ENCODE measurements at places on chromosomes 13 and 19.

DNA sequence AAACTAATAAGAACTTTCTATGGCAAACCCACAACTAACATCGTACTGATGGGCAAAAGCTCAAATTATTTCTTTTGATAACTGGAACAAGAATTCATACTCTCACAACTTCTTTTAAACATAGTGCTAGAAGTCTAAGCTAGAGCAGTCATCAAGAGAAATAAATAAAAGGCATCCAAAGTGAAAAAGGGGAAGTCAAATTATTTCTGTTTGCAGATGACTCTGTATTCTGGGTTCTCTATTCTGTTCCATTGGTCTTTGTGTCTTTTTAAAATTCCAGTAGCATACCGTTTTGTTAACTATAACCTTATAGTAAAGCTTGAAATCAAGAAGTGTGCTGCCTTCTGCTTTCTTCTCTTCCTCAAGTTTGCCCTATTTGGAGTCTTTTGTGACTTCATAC, 1215.9 kb downstream of the UQCRFS1 start:
- DNase-seq, result no peak

DNA sequence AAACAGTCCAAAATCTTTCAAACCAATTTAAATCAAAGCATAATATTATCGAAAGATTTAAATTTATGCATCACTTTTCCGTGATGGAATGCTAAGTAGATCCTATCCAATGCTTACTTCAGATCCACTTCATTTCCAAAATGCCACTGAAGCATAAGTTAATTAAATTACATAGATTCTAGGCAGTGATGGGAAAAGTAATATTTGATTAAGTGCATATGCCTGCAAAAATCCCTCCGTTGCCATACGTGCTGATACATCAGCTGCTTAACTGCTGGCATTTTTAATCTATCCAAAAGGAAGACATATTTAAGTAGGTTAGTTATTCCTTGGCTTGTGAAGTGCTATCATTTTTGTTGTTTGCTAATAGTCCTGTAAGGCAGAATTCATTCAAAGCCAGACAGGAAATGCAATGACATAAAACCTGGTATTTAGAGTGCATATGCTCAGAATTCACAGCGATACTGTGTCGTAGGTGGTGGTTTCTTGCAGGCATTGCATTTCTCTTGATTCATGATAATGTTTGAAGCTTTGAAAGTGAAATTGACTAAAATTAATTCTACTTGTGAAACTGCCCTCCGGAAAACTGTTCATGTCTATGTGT, 738.3 kb upstream of the GPC6 start:
- DNase-seq, result no peak

DNA sequence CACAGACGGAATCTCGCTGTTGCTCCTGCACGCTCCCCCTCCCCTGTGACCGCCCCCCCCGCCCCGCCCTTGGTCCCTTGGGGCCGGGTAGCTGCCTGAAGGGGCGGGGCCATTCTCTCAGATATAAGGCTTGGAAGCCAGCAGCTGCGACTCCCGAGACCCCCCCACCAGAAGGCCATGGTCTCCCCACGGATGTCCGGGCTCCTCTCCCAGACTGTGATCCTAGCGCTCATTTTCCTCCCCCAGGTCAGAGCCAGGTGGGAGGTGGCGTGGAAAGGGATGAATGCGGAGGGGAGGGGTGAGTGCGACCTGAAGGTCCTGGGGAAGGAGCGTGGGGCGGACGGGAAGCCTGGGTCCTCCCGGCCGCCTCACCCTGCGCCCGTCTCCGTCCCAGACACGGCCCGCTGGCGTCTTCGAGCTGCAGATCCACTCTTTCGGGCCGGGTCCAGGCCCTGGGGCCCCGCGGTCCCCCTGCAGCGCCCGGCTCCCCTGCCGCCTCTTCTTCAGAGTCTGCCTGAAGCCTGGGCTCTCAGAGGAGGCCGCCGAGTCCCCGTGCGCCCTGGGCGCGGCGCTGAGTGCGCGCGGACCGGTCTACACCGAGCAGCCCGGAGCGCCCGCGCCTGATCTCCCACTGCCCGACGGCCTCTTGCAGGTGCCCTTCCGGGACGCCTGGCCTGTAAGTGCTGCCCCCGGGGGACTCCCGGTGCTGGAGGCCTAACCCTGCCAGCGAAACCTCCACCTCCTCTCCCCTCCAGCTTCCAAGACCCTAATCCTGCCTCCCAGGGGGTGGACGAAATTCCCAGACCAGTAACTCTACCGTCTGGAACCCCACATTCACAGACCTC, at the start of gene DLL3:
TSS of gene DLL3 (plus strand) at position 150 of the 845 bp plus-strand sequence. CDS start at position 178, 28 bp downstream.
- DNase-seq, result peak; percentile 41

- DNase-seq, result no peak
Measured at GRCh38 chr13:91520952-91521351, 122.5 kb downstream of the GPC5 start.

- DNase-seq, result no peak
Measured at GRCh38 chr13:72379581-72379980, 347.8 kb downstream of the MZT1 start.

- DNase-seq, result no peak
Measured at GRCh38 chr19:51263808-51264207, 12.9 kb downstream of the SIGLECL1 start.

- no peak for DNase-seq
Measured at GRCh38 chr13:22049384-22049783, 378.5 kb downstream of the FGF9 start.

- DNase-seq, result no peak
Measured at GRCh38 chr19:1889907-1890306, 4.6 kb upstream of the ABHD17A start.

- no peak for DNase-seq
Measured at GRCh38 chr13:71304861-71305260, 562.1 kb downstream of the DACH1 start.

GRCh38 chr13:113907635-113908617, 44.0 kb upstream of the GAS6 start:
- peak; percentile 14 for DNase-seq

DNA sequence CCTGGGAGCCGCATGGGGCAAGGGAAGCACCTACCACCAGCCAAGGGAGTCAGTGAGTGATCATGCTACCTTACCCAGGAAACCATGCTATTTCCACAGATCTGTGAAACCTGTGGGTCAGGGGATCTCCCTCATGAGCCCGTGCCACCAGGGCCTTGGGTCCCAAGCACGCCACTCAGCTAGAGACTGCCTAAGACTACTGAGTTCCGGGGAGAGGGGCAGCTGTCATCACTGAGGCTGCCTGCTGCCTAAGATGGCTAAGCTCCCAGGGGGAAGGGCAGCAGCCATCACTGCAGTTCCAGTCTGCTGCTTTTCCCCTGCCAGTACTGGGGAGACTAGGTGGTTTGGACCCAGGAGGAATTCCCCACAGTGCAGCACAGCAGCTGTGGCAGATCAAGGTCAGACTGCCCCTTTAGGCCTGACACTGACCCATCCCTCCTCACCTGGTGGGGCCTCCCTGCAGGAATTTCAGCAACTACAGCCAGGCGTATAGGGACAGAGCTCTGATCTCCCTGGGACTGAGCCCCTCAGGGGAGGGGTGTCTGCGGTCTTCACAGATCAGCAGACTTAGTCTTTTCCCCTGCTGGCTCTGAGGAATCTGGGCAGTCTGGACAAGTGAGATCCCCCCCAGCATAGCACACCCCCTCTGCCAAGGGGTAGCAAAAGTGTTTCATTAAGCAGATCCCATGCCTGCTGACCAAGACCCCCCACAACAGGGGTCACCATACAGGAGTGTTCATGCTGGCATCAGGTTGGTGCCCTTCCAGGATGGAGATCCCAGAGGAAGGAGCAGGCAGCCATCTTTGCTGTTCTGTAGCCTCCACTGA, 26.9 kb downstream of the VSTM2B start:
- peak; percentile 6 for DNase-seq

GRCh38 chr19:591099-591958, 1.6 kb downstream of the HCN2 start:
- no peak for DNase-seq

GRCh38 chr13:38564256-38565150, 122.4 kb upstream of the FREM2 start:
- no peak for DNase-seq

- no peak for DNase-seq
Measured at GRCh38 chr13:113231306-113232207, 22.1 kb downstream of the CUL4A start.

GRCh38 chr19:49816590-49816989, 1.5 kb upstream of the MED25 start:
- DNase-seq, result no peak

DNA sequence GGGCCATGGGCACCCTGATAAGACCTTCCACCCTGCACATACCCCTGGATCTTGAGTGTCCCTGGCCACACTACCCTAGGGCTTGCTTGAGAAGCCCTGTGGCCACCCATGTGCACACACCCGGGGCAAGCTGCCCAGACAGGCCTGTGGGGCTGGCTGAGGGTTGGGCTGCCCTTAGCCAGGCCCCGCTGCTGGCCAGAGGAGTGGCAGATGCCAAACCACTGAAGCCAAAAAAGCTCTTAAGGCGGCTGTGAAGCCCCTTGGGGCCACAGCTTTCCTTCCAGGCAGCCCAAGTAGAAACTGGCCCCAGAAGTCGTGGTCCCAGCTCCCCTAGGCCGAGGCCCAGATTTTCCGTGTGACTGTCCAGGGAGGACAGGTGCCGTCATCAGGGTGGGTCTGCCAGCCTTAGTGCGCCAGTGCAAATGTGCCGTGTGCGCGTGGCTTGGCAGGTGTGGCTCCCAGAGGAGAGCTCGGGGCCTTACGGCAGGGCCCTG, 14.8 kb downstream of the CEBPG start:
- DNase-seq, result no peak

DNA sequence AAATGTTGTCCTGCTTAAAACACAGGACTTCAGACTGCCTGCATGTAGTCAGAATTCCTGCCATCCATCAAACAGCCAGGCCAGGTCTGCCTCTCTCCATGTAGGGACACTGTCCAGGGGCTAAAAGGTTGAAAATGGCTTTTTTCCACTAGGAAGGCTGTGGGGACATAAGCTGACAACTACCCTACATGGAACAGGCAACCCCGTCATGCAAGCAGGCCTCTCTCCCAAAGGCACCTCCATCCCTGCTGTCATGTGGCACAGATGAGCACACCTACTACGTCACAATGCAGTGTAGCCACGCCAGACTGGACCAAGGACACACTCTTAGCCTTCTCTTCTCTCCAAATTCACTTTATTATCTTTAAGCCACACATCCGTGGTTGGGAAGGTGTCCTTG, 40.8 kb downstream of the LATS2 start:
- DNase-seq, result no peak

GRCh38 chr13:46672338-46673090, 119.5 kb downstream of the LRCH1 start:
- DNase-seq, result no peak

All from stimulated activated CD8-positive, alpha-beta memory T cell treated with anti-CD3 and anti-CD28 coated beads, Interleukin-4, amount 100 ng/mL, for 48 hours (primary cell).